Upper lobe of left lung (tissue), 6 donors: ENCODE measurements at places on chromosomes 5 and 9.

DNA sequence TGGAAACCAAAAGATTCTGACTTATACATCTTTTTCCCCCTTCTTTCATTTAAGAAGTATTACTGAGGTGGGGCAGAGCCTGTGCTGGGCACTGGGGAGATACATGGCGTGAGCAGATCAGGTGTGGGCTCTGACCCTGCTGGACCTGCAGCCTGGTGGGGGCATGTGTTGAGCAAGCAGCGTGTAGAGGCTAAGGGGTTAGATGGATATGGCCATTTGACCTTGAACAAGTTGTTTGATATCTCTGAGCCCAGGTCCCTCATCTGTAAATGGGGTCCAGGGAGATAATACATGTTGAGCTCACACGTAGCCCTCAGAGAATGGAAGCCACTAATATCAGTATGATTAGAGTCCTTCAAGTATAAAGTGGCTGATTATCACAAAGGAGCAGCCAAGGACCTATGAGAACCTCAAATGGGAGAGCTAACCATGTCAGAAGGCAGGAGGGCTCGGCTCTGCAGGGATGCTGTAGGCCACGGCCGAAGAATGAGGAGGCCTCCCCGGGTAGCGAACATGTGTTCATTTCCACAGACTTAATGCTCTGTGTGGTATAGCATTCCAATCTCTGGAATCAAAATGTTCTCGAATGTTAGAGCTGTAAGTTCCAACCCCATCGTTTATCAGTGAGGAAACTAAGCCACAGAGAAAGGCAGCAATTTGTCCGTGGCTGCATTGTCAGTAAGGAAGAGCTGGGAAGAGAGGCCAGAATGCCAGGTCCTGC lies 15.4 kb upstream of the ANGPTL2 start:
- H3K36me3 ChIP-seq: no peaks in the 10 kb centered on the region
- H3K27ac ChIP-seq: no peak overlapping the region
- no peak overlapping the region for H3K4me3 ChIP-seq
- peaks cover 8% of the 10 kb centered on the region for H3K4me1 ChIP-seq
- no peaks in the 10 kb centered on the region for H3K27me3 ChIP-seq

GRCh38 chr9:68844157-68844556 lies 139.1 kb downstream of the PIP5K1B start:
- no peak overlapping the region for H3K27ac ChIP-seq
- H3K4me1 ChIP-seq: peaks cover 8% of the 10 kb centered on the region
- H3K27me3 ChIP-seq: no peaks in the 10 kb centered on the region
- no peaks in the 10 kb centered on the region for H3K36me3 ChIP-seq
- H3K4me3 ChIP-seq: no peak overlapping the region

DNA sequence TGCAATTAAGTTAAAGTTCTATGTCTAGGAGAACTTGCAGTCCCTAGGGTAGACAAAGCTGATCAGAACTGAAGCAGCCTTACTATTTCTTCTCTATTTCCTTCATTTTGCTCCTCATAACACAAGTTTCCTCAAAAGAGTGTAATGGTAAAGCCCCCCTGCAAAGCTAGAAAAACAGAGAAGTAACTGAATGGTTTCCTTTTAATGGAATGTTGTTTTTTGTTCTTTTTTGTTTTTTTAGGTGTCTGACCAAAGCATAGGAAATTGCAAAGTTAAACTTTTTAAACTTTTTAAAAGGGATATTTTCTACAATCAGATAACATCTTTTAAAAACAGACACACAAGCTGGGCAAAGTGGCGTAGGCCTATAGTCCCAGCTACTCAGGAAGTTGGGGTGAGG lies 145.7 kb downstream of the TLE1 start:
- H3K4me1 ChIP-seq: peaks cover 4% of the 10 kb centered on the region
- no peaks in the 10 kb centered on the region for H3K36me3 ChIP-seq
- DNase-seq: no peak
- no peak overlapping the region for H3K4me3 ChIP-seq

GRCh38 chr5:173781816-173782670 lies 106.1 kb upstream of the CPEB4 start:
- no peak for DNase-seq
- H3K4me3 ChIP-seq: no peak overlapping the region
- H3K4me1 ChIP-seq: peaks cover 26% of the 10 kb centered on the region
- no peaks in the 10 kb centered on the region for H3K27me3 ChIP-seq
- H3K36me3 ChIP-seq: no peaks in the 10 kb centered on the region
